AML-193 (cell line): ENCODE measurements at places on chromosomes 6 and 20.
A peak's percentile ranks its signal among the peaks of the same experiment; 100 is the strongest.

DNA sequence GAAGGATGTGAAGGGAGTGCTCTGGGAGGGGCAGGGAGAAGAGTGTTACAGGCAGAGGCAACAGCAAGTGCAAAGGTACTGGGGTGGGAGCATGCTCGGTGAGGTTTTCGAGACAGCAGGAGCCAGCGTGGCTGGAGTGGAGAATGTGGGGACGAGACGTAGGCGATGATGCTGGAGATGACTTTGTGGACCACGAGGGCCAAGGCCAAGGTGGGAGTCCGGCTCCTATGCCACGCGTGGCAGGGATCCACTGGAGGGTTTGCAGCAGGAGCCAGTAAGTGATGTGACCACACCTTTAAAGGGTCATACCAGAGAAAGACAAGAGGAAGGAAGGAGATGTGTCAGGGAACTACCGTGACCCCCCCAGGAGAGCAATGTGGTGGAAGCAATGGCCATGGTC, 7.3 kb downstream of the PTGIS start:
- DNase-seq = no peak

GRCh38 chr6:143961886-143962878, 45.9 kb downstream of the PLAGL1 start:
- DNase-seq = no peak

GRCh38 chr6:137845460-137845859, 21.6 kb upstream of the TNFAIP3 start:
- DNase-seq = peak; percentile 54

DNA sequence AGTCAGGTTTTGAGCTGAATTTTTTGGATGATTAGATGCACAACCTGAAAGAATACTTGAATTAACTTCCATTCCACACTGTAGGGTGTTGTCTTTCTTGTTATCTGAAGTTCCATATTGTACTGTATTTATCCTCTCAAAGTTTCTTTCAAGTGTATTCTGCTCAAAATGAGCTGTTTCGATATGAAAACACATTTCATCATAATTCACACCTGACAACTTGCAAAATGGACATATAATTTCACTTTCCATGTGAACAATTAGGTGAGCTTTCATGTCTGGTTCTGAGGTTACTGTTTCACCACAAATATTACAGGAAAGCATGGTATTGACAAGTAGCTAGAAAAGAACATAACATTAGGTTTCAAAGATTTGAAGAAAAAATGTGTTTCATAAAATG, 1.7 kb downstream of the ZUP1 start:
- DNase-seq = no peak

DNA sequence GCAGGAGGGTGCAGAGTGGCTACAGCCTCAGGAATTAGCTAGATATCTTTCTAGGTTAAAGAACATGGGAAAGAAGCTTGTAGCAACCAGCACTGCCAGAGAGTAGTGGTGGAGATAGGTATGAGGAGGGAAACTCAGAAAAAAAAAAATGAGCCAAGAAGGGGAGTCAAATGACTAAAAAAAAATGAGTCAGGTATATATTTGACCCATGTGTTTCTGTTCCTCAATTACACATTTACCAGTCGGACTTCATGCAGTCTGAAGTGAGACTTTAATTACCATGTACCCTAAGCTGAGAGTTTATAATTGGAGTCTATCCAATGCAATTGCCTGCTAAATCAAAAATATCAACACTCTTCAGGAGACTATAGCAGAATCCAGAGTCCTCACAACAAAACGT, 964.6 kb downstream of the HACE1 start:
- no peak for DNase-seq

GRCh38 chr6:52230685-52231084, 13.6 kb downstream of the IL17F start:
- DNase-seq = peak; percentile 17

DNA sequence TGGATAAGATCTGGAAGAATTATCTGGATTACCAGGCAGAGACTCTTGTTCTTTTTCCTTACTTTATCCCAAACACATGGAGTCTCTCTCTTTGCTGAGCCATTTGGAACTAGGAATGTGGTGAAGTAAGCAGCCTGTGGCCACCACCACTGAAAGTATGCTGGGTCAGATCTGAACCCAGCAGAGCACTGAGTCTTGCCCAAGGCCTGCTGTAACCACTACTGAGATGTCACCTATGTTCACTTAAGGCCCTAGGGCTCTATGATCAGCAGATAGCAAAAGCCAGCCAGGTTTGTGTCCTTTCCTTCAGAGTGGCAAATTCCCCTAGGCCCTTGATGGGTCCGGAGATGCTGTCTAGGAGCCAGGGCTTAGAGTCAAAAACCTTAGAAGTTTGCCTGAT, 103.3 kb upstream of the PLN start:
- DNase-seq = no peak
